HS-27A (cell line): ENCODE measurements at places on chromosomes 2 and 18.

- DNase-seq: no peak
Measured at GRCh38 chr2:98559581-98559980, 48.7 kb downstream of the COA5 start.

DNA sequence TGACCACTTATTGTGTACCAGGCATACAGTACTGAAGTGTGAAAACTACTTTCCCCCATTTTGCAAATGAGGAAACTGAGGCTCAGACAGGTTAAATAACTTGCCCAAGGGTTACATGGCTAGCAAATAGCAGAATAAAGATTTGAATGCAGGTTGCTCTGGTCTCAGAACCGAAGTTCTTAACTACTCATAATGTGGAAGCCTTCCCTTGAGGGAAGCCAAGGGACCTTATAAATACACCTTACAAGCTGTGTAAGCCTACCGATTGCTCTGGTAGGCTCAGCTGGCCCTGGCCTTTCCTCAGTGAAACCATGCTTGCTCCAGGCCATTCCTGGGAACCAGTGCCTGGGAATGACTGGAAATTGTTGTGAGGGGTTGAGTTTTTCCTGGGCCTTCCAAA is 114.6 kb upstream of the CDCA7 start:
- DNase-seq: no peak

DNA sequence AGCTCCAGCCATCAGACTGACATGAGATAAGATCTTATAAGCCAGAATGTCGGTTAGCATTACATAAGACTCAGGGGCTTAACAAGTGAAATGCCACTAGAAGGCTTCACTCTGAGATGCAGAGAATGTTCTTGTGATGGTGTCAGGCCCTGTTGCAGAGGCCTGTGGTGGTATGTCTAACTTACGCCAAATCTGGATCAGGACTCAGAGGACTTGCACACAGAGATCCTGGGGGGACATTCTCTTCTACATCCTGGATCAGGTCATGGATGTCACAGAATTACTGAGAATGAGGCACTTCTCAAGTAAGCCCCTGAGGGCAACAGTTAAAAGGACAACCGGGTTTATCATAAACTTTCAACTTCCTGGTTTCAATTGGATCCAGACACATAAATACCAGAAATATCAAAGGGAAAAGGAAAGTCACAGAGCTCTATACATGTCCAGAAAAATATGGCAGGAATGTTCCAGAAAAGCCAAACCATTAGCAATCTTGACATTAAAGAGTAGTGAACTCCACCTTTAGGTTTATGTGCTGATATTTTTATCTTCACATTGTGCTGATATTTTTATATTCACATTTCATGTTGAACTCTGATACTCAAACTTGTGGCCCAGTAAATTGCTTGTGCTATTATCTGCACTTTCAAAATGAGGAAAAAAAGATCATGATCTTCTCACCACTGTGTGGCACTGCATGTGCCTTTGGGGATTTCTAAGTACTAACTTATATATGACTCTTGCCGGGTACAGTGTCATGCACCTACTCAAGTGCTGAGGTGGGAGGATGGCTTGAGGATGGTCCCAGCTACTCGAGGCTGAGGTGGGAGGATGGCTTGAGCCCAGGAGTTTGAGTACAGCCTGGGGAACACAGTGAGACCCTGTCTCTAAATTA is 137.5 kb upstream of the RNF152 start:
- DNase-seq: no peak

GRCh38 chr2:121349721-121350401 is 64.9 kb upstream of the TFCP2L1 start:
- DNase-seq: no peak

DNA sequence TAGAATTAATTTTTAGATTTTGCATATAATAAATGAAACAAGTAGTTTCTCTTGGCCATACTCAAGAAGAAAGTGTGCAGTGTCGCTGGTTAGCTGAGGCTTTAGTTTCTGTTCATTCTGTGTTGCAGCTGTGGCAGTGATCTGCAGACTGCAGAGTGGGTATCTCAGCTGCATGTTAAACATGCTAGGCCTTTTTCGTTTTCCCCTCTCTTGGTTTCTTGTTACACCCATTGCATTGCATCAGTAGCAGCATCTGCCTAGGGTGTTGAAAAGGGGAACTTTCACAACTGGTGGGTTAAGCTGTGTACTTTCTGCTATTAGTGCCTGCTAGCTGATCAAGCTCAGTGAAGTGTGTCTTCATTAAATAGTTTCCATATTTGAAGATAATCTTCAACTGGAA is 51.3 kb downstream of the ACSL3 start:
- no peak for DNase-seq

GRCh38 chr2:18792684-18793083 is 203.3 kb upstream of the NT5C1B start:
- DNase-seq: no peak

DNA sequence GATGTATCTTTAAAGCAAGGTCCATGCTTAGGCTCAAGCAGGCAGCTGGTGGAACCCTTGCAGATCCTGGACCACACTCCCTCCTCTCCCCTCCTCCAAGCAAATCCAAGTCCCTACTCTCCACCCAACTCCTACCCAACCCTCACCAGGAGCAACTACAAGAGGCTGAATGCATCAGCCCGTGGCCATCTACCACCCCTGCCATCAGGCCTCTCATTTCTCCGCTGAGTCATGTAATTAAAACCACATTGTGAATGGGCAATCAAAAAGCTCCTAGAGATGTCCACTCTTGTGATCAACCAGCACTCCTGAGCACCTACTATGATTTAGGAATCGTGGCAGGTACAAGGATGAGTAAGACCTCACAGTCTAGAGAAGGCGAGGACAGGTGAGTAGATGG is 142.2 kb upstream of the CAPN13 start:
- DNase-seq: no peak

- DNase-seq: no peak
Measured at GRCh38 chr2:121061633-121062032, 223.4 kb downstream of the TFCP2L1 start.

GRCh38 chr2:226427538-226428307 is 371.9 kb downstream of the IRS1 start:
- no peak for DNase-seq

DNA sequence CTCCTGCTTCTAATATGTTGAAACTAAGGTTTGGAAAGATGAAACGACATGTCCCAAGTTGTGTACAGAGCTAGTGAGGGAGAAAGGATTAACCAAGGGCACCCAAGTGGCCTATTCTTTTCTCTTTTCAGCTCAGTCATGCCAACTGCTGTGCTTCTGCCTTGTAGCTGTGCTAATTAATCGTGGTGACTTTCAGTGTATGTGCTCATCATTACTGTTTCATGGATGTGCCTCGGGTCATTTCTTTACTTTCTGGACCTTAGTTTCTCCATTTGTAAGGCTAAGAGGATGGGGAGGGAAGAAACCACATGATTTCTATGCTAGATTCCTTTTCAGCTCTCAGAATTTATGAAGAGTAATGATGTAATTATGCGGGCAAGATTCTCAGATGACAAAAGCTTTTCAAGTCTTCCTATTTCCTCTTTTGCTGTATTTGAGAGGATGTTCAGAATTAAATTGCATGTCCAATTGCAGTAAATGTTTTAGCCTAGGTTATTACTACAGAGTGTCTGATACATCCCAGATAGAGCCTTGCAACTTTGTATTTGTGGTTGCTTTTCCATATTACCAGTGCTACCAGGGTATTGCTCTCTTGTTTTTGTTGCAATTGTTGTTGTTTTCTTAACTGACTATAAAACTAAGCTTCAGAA is 621.2 kb downstream of the CNTNAP5 start:
- no peak for DNase-seq

GRCh38 chr2:143684551-143685320 is 555.5 kb downstream of the ARHGAP15 start:
- no peak for DNase-seq

DNA sequence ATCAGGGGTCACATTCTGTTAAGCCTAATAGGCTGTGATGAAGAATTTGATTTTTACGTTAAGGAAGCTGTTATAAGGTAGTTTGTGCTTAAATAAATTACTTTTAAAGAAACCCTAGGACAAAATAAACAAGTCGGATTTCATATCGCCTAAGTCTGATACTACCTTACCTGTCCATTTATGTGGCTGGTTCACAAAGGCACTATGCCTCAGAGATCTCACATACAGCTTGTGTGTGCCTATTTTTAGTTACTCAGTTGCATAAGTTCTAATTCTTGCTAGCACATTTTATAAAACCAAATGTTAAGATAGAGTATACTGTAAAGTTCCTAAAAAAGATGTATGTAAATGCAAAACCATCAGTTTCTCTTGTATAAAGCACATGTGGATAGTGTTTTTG is 40.0 kb downstream of the AGFG1 start:
- DNase-seq: no peak

DNA sequence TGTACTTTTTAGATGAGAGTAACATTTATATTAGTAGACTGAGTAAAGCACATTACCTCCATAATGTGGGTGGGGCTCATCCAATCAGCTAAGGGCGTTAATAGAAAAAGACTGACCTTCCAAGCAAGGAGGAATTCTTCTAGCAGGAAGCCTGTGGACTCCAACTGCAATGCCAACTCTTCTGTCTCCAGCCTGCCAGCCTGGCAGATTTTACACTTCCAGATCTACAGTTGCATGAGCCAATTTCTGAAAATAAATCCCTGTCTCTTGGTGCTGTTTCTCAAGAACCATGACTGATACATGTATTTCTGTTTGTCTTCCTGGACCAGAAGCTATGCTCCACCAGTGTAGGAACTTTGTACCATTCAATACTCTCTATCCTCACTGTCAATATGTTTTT is 69.0 kb upstream of the LMAN1 start:
- no peak for DNase-seq

DNA sequence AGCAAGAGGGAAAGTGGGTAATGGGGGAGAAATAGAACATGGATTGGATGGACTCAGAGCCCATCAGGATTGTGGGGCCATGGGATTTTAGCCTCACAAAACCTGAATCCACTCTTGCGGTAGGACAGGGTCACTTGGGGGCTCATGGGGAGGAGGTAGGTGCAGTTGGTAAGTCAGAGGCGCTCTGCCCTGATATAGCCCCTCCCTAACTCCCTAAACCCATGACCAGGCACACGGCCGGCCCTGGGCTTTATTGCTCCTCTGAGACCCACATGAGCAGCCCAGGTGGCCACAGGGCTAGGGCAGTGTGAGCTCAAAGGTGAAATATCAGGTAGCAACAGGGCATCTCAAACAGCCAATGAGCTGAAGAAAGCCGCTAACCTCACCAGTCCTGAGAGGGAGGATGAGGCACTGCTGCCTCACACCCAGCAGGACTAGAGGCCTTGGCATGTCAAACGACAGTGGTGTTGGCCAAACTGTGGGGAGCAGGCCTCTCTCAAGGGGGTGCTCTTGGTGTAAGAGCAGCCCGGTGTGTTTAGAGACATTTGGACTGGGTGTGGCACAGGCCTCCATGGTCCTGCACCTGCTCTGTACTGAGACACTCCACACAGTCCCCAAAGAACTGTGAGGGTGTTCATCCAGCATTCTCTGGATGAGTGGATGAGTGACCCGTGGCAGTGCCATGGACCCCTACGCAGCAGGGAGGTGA is 90.8 kb upstream of the HS6ST1 start:
- DNase-seq: no peak

- no peak for DNase-seq
Measured at GRCh38 chr2:50863856-50864255, 168.1 kb downstream of the NRXN1 start.

DNA sequence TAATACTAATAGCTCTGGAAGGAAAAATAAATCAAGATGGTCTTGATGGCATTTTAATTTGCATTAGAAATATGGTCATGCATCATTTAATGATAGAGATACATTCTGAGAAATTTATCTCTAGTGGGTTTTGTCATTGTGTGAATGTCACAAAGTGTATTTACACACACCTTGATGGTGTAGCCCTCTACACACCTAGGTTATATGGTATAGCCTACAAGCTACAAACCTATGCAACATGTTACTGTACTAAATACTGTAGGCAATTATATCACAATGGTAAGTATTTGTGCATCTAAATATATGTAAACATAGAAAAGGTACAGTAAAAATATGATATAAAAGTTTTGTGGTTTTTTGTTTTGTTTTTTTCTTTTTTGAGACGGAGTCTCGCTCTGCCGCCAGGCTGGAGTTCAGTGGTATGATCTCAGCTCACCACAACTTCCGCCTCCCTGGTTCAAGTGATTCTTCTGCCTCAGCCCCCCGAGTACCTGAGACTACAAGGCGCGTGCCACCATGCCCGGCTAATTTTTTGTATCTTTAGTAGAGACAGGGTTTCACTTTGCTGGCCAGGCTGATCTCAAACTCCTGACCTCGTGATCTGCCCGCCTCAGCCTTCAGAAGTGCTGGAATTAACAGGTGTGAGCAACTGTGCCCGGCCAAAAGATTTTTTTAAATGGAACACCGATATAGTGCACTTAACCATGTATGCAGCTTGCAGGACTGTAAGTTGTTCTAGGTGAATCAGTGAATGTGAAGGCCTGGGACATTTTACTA is 83.7 kb upstream of the UBXN4 start:
- DNase-seq: no peak

DNA sequence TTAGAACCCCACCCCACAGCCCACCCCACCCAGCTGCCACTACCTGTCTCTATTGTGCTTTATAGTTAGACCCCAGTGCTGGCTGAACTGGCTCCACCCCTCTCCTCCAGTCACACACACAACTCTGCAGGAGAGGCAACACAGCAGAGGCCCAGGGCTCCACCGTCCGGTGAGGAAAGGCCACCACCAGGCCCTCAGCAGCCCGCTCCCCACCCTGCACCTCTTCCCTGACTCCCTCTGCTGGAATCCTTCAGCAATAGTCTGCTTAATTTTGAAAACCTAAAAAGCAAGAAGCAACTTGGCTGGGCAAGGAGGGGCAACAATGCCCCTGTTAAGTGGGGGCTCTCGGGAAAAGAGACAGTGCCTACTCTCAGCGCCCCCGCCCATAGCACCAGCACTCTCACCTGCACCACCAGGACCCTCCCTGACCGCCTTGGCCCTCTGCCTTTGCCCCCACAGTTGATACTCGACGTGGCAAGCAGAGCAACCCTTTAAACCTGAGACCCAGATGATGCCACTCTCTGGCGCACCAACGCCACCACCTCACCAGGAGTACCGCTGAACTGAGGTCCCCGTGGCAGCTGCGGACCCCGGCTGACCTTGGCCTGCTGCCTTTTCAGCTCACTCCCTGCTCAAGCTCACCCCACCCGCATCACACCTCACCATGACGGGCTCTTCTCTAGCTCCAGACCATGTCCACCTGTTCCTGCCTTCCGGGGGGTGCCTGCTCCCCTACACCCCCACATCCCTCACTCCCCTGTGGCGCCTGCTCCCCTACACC is 45.7 kb downstream of the NDUFA10 start:
- DNase-seq: no peak

GRCh38 chr2:99593692-99594427 is 104.0 kb upstream of the REV1 start:
- no peak for DNase-seq

- DNase-seq: no peak
Measured at GRCh38 chr2:108906403-108907077, 82.5 kb downstream of the EDAR start.

DNA sequence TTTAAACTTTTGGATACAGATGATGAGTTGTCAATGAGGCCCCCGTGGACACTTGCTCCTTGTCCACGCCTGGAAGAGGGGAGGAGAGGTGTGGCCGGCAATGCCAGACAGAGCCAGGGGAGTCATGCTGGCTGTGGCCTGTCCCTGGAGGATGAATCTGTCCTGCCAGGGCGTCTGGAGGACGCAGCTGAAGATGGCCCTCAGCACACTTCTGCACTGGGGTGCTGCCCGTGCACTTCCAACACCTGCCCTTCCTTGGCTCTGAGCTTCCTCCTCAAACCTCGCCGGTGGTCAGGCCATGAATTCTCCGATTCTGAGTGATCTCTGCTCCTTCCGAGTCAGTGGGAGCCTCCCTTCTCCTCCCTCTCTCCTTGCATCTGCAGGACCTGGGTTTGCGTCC is 56.4 kb downstream of the KCNF1 start:
- DNase-seq: no peak

GRCh38 chr2:30209227-30209626 is 22.1 kb upstream of the LBH start:
- DNase-seq: no peak
